Cerebellum (tissue), 4 donors: ENCODE measurements at places on chromosomes 5 and 9.

GRCh38 chr9:8384091-8384490 lies 584.5 kb upstream of the DMAC1 start:
- DNase-seq: no peak

GRCh38 chr5:75681125-75681830 lies 36.0 kb downstream of the POC5 start:
- peak; percentile 44 for DNase-seq

DNA sequence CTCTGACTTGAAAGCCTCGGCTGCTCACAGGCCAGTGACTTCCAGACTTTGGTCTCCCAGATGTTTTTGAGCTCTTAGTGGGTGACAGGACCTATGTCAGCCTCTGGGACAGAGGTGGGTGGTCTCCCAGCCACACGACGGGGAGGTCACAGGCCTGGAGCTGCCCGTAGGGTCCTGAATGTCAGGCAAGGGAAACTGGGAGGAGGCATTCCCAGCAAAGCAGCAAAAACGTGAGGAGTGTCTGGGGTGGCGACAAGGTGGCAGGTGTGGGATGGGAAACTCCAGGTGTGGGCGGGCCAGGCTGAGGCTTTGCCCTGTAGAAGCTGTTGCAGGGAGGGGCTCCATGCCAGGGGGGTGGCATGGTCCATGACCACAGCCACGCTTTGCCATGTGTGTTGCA lies 110.5 kb downstream of the CACNA1B start:
- DNase-seq: no peak

GRCh38 chr5:76175821-76176403 lies 92.7 kb downstream of the SV2C start:
- DNase-seq: no peak

DNA sequence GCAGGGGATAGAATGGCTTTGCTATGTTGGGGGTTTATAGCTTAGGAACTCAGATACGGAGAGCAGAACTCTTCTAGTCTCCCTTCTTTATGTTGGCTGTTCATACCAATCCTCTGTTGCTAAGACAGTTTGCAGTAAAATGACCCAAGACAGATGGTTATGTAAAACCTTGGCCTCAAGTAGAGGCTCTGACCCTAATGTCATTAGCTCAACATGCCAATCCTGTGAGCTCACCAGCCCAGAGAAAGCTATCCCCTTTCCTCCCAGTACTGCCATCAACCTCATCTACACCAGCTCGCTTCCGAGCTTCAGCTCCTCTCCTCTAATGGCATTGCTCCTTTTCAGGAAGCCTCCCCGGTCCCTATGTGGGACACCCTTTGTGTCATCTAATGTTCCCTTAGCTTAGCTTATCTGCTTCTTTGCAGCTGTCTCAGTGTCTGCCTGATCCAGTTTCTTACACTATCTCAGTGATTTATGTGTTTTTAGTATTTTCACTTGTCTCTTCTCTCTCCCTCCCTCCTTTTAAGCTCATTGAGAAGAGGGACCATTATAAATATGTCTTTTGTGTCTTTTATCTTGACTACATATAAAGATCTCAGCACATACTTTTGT lies 281.3 kb upstream of the CLINT1 start:
- no peak for DNase-seq

DNA sequence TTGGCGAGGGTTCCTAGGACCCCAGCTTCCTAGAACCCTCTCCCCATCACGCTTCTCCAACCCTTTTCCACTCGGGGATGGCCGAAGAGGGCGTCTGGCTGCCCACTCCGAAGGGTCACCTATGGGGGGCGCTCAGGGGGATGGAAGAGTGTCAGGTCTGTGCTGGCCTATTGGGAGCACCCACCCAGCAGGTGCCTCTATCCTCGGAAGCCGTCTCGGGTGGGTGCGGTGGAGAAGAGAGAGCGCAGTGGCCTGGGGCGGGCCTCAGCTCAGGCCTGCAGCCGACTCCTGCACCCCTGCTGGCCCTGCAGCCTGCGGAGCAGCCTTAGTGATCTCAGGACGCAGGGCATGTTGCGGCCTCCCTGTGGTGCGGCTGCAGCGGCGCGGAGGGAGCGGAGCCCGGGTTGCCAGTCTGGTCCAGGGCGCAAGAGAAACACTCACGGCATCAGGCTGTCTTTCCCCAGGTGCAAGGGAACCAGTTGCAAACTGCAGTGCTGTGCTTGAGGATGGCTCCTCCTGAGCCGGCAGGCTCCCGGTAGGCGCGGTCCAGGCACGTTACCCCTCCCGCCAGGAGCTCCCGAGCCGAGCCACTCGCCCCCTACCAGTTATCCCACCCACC lies 1.5 kb upstream of the IRX2 start:
- DNase-seq: no peak
